ENCODE measurements at places on chromosomes 2 and 18.
A peak's percentile ranks its signal among the peaks of the same experiment; 100 is the strongest.

DNA sequence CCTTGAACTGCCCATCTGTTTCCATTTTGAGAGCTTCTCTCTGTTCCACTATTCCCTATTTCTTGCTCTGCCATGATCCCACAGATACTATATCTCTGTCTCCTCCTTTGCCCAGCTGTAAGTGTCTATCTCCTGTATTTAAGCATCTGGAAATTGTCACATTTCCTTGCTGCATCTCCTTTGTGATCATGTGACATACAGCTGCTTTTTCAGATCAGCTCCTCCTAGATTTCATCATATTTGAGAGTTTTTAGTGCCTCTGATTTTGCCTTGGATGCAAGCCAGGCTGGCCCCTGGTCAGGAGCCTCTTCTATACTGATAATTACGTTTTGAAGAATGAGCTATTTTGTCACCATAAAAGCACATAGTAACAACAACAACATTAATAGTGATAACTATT, 131.7 kb upstream of the TNP1 start:
- peak; percentile 89 for DNase-seq

DNA sequence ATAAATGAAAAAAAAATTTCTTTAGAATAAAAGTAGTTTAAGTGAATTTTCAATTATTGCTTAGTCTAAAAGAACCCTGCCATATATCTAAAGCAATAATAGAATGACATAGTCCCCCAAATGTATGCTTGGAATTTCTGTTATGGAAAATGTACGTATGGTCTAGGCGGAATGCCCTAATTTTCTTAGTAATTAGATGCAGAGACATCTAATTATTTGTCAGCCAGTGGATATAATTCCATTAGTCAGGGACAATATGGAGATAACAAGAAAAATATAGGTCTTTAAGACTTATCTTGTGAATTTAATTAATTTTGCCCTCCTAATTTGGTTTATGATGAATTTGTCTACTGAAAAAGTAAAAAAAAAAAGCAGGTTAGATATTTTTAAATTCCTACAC, 460.9 kb upstream of the SOX11 start:
- DNase-seq = no peak

DNA sequence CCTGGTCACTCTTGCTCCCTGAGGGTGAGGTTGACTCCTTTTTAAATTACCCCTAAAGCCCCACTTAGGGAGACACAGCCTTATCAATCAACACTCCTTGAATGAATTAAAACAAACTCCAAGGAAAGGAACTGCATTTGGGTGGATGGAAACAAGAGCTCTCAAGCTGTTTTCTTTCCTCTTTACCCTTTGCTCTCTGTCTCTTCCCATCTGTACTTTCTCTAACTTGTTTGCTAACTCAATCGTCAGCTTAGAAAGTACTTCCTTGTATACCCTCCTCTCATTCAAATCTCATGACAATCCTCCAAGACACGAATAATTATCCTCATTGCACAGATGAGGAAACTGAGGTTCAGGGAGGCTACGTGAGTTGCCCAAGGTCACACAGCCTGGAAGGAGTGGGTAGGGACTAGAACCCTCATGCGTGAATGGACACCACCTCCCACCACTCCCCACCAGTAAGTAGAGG, 32.7 kb downstream of the ZFP36L2 start:
- DNase-seq = no peak

DNA sequence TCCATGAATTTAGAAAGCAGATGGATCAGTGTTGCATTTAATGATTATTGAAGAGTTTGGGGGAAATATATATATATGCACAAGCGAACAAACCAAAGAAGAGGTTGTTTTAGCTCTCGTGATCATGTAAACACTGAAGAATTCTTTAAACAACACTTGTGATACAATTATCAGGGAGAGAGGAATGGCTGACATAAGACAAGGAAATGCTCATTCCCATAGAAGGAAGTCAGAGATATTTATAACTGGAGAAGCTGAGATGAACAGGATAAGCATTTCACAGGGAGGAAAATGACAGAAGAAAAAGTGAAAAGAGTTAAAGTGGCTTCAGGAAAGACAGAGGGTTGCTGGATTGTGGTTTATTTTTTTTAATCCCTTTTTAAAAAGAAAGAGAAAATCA, 10.6 kb upstream of the COL6A3 start:
- no peak for DNase-seq

- no peak for DNase-seq
Observed at GRCh38 chr2:161141033-161141432, 19.2 kb upstream of the TANK start.

GRCh38 chr2:20670315-20671035, 3.5 kb downstream of the GDF7 start:
- DNase-seq = peak; percentile 66
